ENCODE measurements at places on chromosomes 12 and 14.

- ATAC-seq: peak; percentile 54
Observed at GRCh38 chr14:61461808-61462275, 140.5 kb downstream of the PRKCH start.

- ATAC-seq: no peak
Observed at GRCh38 chr12:78802593-78802992, 62.0 kb upstream of the SYT1 start.

- ATAC-seq: peak; percentile 60
Observed at GRCh38 chr14:92680781-92681650, 67.4 kb downstream of the LGMN start.

GRCh38 chr14:52402812-52403526 lies 88.9 kb downstream of the PTGER2 start:
- ATAC-seq: no peak

GRCh38 chr14:42112108-42112507 lies 505.4 kb downstream of the LRFN5 start:
- ATAC-seq: no peak

- no peak for ATAC-seq
Observed at GRCh38 chr12:31476437-31476836, 114.5 kb downstream of the DENND5B start.

DNA sequence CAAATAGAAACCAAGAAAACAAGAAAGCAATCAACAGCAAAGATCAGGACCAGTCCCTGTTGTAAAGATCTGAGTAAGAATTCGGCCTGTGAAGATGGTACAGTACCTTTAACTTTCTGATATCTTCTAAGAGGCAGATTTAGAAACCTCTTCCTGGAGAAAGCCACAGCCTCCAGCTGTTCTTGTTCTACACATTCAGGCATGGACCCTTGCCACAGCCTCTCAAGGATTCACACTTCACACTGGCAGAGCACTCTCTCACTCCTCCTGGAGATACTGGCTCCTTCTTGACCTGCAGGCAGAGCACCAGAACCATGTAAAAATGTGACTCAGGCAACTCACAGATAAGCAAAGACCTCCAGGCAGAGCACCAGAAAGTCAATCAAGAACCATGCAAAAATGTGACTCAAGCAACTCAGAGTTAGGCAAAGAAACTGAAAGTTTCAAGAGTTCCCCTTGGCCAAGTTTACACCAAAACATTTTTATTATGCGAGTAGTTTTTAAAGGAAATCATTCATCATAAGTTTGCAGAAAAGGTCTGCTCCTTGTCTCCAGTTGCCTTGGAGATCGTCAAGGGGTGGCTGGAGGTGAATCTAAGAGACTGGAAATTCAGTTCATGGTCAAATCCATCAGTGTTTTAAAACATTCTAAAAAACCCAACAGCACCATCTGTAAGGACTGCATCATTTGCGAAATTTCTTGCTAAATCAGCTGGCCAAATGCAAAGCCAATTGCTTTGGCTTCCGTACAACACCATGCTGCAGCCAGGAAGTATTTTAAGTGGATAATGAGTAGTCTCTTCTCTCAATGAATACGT lies 119.3 kb upstream of the MDM1 start:
- peak; percentile 65 for ATAC-seq

GRCh38 chr14:30165255-30165654 lies 237.6 kb upstream of the PRKD1 start:
- no peak for ATAC-seq

DNA sequence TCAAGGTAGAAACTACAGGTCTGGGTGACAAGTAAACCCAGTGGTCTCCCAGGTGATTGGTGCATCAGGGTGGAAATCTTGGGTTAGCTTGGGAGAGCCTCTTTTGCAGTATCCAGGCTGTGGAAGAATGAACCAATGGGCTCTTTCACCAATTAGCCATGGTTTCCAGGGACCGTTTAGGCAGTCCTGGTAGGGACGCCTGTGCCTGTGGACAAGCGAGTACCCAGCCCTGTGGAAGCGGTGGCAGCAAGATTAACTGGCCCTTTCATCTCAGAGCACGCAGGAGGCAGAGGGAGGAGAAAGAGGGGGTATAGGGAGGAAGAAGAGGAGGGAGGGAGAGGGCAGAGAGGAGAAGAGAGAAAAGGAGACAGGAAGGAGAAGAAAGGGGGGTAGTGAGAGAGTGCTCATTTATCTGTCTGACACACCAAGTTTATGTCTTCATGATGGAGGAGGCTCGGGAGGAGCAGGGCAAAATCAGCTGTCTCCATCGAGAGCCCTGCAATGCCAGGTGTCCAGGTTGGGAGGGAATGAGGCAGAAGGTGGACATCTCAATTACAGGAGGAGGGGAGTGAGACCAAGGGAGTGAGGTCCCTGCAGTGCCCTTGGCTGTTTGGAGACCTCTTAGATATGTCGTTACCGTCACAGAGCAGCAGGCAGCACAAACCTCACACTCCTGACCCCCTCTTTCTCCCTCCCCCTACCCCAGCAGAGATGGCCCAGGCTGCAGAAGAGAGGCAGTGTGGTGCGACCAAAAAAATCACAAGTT lies 4.6 kb upstream of the ZDHHC22 start:
- ATAC-seq: no peak

GRCh38 chr14:59022144-59022543 lies 166.3 kb upstream of the DAAM1 start:
- ATAC-seq: no peak

- ATAC-seq: no peak
Observed at GRCh38 chr14:44940211-44940610, 21.5 kb downstream of the KLHL28 start.
